ENCODE measurements at places on chromosomes 5 and 9.

GRCh38 chr5:171906703-171907590 is 99.5 kb downstream of the FBXW11 start:
- DNase-seq = no peak

- no peak for DNase-seq
Observed at GRCh38 chr5:118378959-118379358, 609.4 kb downstream of the DTWD2 start.

DNA sequence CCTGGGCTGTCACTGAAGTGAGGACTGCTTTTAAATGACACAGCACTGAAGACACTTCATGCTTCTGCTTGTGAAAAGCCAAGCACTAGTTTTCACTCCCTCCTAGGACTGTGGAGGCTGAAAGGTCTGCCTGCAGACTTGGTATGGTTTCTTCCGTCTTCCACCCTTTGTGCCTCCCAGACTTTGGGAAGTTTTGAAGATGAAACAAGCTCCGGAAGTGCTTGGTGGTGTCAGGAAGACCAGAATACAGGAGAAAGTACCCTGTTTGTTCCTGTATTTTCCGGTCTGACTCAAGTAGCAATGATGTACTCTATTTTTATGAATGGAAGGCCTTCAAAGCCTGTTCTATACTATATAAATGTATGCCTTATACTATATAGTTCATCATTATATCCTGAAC is 222.7 kb downstream of the PDZD2 start:
- DNase-seq = no peak

DNA sequence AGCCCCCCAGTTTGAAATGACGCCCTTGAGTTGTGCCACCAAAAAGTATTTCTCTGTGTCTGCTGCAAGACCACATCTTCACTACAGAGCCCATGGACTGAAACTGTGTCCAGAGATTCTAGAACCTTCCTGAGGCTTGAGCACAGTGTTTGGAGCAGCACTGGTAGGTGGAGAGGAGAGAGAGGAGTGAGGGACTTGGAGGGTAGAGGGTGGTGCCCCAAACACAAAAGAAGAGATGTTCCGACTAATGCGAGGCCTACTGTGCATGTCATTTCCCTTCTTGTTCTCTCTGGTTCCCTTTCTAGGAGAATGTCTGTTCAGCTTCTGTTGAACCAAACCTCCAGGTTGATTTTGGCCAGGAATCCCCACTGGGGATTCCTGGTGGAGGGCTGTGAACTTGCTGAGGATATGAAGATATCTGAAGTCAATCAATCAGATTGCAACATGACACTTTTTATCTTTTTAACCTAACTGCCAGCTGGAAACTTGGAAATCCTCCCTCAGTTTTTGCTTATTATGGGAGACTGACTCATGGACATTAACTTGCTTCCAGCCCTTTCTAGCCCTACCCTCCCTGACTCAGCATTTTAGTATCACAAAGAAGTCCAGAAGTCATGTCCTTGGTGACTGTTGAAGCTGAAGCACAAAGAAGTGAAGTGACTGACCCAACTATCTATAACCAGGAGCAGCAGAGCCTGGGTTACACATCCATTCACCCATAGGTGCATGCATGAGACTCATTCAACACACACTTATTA is 154.5 kb downstream of the NR3C1 start:
- DNase-seq = no peak

DNA sequence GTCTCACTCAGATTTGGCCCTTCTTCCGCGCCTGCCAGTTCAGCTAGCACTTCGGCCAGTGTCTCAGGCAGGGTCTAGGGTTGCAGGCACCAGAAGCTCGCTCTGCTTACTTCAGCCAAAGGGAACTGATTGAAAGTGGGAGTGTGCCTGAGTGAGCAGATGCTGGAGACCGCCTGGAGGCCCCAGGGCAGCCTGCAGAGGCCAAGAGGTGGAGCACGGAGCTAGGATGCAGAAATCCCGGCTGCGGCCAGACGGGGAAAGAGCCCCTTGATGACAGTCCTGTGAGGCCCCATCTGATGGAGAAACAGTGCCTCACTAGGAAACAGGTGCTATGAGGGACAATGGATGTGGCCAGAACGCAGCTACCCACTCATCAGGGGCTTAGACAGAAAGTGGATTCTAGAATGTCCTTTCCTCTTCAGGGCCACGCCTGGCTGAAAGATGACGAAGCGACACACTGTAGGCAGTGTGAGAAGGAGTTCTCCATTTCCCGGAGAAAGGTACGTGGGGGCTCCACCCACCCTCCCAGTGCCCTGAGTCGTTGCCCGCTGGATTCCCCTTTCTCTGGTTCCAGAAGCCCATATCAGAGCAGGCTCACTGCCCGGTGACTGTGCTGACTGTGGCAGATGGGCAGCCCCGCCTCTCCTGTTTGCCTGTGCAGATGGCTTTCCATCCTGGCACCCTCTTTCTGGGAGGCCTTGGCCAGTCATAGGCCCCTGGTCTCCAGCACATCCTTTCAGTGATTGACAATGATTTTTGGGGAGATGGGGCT is 16.1 kb downstream of the HNRNPH1 start:
- no peak for DNase-seq

GRCh38 chr5:142474431-142475094 is 149.7 kb upstream of the SPRY4 start:
- DNase-seq = no peak

GRCh38 chr5:109035436-109035835 is 287.7 kb downstream of the FER start:
- no peak for DNase-seq

- no peak for DNase-seq
Observed at GRCh38 chr5:2522372-2522771, 229.1 kb downstream of the IRX2 start.

DNA sequence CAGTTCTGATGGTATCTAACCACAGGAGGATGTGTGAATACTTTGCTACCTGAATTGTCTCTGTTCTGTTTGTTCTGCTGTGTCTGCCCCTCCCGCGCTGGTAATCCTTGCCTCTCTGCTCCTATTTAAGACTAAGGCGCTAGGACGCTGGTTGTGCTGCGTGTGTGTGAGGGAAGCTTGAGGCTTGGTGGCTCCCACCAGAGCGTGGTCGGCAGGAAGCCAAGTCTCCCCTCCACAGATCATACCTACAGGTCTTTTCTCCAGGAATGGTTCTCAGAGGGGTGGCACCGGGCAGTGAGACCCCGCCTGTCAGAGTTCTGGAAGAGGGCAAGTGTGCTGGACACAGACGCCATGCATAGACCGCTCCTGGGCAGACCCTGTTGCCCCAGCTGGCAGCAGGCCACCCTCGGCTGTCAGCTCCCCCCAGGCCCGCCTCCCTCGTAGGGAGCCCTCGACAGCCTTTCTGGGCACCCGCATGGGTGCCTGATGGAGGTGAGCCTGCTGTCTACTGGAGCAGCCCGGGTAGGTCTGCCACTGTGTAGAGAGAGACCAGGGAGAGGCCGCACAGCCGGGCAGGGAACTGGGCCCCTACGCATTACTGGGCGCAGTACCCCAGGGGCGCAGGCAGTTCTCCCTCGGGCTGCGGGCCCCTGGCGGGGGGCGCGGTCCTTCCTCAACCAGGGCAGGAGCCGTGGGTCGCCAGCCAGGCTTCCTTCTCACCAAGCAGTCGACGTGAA is 53.4 kb upstream of the ROR2 start:
- no peak for DNase-seq

DNA sequence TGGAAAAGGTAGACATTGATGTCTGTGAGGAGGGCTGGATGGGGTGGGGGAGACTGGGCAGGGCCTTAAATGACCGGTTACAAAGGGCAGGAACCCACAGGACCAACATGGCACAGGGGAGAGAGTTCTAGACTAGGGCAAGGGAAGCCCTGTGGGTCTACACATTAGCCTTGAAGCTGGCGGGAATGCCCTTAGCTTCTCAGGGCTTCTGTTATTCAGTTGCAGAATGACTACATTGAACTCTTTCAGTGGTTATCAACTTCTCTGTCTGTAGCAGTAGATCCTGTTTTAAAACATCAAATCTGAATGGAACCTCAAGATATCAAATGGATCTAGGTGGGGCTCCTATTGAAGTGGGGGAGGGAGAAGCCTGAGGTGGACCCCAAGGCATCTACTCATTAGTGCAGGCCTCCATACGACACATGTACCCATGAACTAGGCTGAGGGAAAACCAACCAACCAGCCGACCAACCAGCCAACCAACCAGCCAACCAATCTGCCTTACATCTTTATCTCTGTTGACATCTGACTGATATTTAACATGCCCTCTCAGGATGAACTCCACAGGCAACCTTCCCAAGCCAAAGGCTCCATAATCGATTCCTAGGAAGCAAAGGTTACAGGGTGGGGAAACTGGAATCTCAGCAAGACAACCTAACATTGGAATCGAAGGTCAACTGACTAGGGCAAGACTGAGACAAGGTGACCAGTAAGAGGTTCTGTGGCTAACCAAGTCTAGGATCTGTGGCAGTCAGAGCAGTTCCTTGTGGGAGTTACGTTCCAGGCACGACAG is 48.3 kb downstream of the DAP start:
- DNase-seq = no peak

DNA sequence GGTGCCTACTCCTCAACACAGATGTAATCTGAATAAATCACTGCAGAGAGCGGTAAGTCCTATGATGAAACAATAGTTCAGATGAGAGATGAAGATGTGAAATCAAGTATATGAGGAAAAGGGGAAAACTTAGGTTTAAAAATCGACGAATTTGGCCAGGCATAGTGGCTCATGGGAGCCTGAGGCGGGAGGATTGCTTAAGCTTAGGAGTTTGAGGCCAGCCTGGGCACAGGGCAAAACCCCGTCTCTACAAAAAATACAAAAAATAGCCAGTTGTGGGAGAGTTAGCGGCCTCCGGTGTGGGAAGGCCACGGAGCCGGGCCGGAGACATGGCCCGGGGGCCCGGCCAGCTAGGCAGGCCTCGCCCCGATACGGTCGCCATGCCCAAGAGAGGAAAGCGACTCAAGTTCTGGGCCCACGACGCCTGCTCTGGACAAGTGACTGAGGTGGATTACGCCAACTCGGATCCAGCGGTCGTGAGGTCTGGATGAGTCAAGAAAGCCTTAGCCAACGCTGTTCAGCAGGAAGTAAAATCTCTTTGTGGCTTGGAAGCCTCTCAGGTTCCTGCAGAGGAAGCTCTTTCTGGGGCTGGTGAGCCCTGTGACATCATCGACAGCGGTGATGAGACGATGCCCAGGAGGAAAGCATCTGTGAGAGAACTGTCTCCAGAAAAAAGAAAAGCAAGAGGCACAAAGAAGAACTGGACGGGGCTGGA is 62.8 kb upstream of the SUB1 start:
- no peak for DNase-seq

DNA sequence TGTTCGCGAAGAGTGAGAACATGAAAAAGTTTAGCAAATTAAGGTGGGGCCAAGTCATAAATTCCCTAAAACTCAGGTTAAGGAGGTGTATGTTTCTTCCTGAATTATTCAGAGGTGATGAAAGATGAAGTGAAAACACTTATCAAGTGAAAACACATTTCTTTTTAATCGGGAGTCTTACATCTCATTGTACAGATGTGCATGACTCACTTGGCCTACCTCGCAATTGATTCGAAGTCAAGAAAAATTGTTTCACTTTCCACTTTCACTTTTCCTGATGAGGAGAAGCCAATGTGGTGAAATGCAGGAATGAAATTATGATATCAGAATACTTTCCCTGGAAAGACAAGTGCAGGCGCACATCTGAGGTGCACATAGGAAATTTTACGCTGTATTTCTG is 78.7 kb downstream of the SLC25A46 start:
- DNase-seq = no peak

GRCh38 chr5:57362951-57363350 is 119.7 kb downstream of the ACTBL2 start:
- no peak for DNase-seq

- DNase-seq = no peak
Observed at GRCh38 chr9:127522727-127523126, 71.4 kb downstream of the LRSAM1 start.

DNA sequence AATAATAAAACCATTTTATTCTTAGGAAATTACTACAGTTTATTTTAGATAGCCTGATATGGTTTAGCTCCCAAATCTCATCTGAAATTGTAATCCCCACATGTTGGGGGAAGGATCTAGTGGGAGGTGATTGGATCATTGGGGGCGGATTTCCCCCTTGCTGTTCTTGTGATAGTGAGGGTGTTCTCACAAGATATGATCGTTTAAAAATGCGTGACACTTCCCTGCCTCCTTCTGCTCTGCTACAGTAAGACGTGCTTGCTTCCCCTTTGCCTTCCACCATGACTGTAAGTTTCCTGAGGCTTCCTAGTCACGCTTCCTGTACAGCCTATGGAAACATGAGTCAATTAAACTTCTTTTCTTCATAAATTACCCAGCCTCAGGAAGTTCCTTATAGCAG is 122.4 kb upstream of the FGF10 start:
- no peak for DNase-seq

DNA sequence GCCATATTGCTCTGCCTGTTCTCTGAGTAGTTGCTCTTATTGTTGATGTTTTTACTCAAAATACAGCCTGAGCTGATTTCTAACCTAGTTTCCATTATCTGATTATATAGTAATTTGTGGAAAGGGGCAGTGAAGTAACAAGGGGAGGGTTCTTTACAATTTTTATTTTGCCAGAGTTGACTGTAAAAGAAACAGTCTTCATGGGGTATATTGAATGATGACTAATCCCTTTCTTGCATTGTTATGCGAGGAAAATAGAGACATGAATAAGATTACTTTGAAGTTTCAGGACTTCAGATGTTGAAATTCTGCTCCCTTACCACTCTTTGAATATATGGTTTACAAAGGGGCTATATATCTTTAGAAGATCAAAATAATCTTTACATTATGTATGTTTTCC is 9.1 kb upstream of the LRRC70 start:
- no peak for DNase-seq

DNA sequence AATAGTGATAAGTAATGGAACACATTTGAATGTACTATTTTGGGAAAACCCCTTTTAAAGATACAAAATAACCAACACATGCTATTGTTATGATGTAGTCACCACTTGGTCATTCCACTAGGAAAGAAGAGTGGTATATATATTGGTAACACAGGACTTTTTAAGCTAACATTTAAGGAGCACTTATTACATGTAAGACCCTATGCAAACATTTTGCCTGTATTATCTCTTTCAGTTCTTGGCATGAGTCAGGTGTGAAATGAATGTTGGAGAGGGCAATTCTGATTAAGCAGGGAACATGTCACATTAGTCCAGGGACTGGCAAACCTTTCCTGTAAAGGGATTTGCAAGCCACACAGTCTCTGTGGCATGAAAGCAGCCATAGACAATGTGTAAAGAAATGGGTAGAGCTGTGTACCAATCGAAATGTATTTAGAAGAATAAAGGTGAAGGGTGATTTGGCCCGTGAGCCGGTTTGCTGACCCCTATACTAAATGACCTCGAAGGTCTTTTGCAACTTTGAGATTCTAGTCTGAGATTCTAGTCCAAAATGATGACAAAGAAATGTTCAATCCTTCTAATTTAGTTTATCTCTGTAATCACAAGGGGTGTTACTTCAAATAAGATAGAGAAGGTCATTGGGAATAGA is 15.3 kb downstream of the ABLIM3 start:
- no peak for DNase-seq

DNA sequence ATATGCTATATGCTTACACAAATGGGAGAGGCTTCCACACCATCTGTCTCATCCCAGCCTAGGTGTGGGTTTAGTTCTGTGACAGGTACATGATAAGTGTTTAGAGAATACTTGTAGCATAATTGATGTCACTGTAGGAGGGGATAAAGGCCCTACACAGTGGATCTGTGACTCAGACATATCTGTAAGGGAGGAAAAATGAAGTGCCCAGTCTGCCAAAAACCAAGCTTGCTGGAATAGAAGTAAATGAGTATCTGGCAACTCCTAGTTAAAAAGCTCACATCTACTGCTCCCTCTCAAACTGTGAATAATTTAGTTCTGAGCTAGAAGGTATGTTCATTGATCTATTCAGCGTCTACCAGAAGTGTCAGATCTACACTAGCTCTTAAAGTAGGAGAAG is 38.9 kb upstream of the FAM174A start:
- no peak for DNase-seq

GRCh38 chr9:10268531-10269485 is 344.0 kb downstream of the PTPRD start:
- no peak for DNase-seq

Data from stimulated activated CD8-positive, alpha-beta memory T cell treated with anti-CD3 and anti-CD28 coated beads, Interleukin-4, amount 100 ng/mL, for 1 hour (primary cell).